ENCODE measurements at places on chromosomes 16 and 17.

DNA sequence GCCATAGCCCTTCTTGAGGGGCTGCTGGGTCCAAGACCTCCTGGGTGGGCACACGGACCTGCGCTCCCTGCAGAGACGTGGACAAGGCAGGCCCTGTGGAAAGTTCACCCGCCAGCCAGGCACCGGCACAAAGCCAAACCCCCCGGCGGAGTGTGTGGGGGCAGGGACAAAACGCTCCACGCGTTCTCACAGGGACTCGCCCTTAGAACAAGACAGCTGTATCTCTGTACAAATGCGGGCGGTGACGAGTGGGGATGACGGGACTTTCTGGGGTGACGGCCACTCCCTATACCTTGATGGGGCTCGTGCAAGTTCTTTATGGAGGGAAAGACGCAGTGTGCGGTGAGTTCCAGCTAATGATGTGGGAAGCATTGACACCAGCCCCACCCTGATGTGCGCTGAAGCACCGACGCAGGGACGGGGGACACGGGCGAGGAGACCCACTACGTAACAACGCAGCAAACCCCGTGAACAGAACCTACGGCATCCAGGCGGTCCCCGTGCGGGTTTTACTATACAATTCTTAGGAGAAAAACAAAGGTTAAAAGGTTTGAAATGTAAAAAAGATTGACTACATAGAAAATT lies 49.4 kb downstream of the LMF1 start:
- DNase-seq, result no peak

- no peak for DNase-seq
Observed at GRCh38 chr17:45785480-45786193, 1.5 kb downstream of the CRHR1 start.

DNA sequence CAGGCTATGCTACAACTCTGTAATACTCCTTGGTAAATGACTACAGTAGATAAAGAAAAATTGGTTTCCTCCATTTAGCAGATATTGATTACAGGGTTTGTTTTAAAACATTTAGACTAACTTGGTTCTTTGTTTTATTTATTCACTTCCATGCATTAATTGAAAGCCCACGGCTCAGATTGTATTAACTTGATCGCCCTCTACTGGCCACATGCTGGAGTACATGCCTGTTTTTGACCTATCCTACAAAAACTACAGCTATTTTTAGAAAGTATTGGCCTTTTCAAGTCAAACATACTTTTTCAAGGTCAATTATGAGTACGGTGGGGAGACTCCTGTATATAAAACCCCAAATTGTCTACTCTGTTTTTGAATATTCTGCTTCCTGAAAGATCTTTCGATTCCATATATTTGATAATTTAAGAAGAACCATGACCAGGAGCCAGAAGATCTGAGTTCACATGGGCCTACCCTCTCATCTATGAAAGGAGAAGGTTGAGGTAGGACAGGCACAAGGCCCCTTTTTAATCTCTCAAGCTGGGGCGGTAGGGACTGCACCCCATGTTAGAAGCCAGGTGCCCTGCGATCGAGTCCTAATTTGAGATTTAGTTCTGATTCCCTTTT lies 51.8 kb downstream of the CA10 start:
- DNase-seq, result peak; percentile 7

DNA sequence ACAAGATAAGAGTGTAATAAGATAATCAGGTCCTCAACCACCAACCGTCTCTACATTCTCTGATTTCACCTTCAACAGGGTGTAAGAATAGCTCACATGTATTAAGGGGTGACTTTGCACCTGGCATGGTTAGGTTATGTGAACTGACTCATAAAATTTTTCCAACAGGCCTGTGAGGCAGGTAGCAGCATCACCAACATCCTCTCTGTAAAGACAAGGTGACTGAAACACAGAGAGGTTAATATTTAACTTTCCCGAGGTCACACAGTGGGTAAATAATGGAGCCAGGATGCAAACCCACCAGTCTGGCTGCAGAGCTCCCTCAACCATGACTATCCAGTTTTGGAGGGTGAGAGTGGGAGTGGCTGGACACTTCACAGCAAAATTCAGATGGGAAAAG lies 317.2 kb downstream of the C16orf95 start:
- DNase-seq, result no peak

GRCh38 chr17:47120521-47121095 lies 68.5 kb downstream of the CDC27 start:
- DNase-seq, result no peak

GRCh38 chr17:64355536-64356303 lies 34.9 kb downstream of the PECAM1 start:
- no peak for DNase-seq

- no peak for DNase-seq
Observed at GRCh38 chr17:1083451-1084187, 86.7 kb downstream of the TIMM22 start.

GRCh38 chr17:33290253-33290652 lies 2.8 kb downstream of the ASIC2 start:
- DNase-seq, result no peak

DNA sequence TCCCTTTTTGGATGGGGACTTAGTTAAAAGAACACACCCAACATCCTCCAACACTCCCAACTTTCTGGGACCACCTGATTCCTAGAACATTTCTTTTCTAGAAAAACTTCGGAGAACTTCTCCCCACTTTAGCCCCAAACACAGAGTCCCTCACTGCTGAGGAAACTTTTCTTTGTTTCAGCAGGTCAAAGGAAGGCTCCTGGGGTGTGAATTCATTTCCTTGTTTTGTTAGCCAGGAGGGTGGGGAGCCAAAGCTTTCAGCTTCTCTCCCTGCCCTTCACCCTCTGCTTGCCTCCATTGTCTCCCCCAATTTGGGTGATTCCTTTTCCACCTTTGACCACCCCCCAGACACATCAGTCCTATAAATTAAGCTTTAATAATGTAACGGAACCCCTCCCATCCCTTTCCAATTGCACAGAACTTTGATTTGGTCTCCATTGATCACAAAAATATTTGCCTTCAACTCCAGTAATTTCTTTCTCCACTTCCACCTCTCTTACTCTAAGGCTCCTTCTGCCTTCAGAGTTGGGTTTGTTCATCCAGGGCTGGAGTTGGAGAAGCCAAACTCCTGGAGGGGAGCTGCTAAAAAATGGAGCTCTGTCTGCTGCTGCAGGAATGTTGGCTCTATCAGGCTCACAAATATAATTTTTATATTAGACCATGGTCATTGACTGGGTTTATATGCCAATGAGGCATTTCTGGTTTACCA lies 10.3 kb downstream of the HOXB4 start:
- DNase-seq, result no peak

GRCh38 chr17:30314474-30314873 lies 19.4 kb downstream of the TMIGD1 start:
- DNase-seq, result no peak

DNA sequence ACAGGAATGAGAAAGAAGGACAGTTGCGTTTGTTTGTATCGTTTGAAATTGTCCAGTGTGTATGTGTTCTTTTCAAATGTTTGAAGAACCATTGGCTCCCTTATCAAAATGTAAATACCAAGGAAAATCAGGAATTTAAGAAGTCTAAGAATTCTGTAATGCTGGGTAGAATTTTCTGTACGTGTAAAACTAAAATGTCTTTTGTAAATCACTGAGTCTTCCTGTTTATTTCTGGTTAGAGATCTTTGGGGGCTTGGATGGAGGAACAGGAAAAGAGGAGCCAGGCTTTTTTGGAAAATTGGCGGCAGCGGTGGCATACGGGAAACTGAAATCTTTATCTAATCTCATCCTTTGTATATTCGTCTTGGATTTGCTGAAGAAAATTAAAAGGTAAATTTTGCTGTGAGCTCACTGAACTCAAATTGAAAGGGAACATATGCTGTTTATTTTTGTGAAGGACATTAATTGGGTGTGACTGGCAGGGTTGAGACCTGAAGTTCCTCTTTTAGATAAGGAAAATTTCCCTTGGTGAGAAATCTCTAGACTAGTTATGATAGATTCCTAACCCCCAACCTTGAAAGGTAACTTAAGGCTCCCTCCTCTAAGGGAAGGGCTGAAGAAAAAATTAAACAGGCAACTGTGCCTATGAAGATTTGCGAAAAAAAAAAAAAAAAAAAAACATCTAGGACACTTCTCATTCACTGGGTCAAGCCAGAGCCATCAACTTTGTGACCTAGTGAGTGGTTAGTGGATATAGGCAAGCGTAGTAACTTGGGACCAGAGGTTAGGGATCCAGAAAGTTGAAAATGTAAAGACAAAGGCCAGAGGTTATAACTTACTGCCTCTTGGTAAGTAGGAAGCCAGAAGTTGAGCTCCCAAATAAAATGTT lies 10.8 kb downstream of the TAT start:
- no peak for DNase-seq

DNA sequence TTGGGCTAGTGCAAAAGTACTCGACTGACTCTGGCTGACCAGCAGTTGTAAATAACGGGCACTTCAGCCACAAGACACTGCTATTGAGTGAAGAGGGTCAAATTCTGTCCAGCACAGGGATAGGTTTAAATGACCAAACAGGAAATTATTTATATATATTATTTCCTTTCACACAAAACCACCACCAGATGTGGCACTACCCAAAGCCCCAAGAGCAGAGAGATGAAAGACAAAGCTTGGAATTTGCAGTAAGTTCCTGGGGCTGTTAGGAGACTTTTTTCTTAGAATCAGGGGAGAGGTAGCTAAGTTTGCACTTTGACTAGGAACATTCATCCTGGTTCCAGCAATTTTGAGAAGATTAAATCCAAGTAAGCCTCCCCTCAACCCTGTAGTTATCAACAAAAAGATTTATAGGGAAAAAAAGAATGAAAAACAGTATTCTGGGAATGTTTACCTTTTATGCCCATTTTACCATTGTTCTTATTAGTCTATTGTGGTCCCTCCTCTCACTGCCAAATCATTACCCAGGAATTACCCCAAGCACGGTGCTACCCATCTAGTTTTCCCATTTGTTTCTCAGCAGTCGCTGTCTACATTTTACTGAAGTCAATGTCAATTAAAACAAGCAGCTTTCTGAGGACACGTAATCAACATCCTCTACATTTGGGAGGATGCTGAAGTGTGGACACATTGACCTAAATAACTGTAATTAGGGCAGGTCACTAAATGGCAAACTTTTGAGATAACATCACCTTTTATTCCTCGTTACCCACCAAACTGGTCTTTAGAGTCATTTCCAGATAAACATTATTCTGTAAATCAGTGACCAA lies 43.5 kb downstream of the GRB7 start:
- DNase-seq, result no peak
